ENCODE measurements at places on chromosomes 5 and 9. TPM values are rescaled to one million over a fixed set of nuclear protein-coding genes. Genes with fewer than 3 reads are reported as not detected.

DNA sequence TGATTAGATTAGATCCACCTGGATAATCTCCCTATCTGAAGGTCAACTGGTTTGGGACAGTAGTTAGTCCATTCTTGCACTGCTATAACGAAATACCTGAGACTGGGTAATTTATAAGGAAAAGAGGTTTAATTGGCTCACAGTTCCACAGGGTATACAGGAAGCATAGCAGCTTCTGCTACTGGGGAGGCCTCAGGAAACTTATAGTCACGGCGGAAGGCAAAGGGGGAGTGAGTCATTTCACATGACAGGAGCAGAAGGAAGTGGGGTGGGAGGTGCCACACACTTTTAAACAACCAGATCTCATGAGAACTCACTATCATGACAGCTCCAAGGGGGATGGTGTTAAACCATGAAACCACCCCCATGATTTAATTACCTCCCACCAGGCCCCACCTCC, 9.9 kb downstream of the C9orf40 start:
- H3K27ac ChIP-seq: no peak overlapping the region
- H3K4me1 ChIP-seq: no peaks in the 10 kb centered on the region
- peaks cover 1% of the 10 kb centered on the region for H3K36me3 ChIP-seq

GRCh38 chr9:137663584-137663983, 44.8 kb downstream of the EHMT1 start:
- H3K4me1 ChIP-seq: peaks cover 16% of the 10 kb centered on the region
- no peak for DNase-seq
- no peak overlapping the region for H3K4me3 ChIP-seq
- H3K36me3 ChIP-seq: no peaks in the 10 kb centered on the region

- H3K27ac ChIP-seq: no peak within 1 kb of the TSS
- DNase-seq: no peak
- H3K27me3 ChIP-seq: peaks cover 15% of the 10 kb centered on the region
- no peaks in the 10 kb centered on the region for H3K36me3 ChIP-seq
- no peaks in the 10 kb centered on the region for H3K4me1 ChIP-seq
Measured at GRCh38 chr9:97307500-97308163, at the start of gene CCDC180. CCDC180 (plus strand) TSS chr9:97307659; CDS start chr9:97308064, 405 bp downstream.

DNA sequence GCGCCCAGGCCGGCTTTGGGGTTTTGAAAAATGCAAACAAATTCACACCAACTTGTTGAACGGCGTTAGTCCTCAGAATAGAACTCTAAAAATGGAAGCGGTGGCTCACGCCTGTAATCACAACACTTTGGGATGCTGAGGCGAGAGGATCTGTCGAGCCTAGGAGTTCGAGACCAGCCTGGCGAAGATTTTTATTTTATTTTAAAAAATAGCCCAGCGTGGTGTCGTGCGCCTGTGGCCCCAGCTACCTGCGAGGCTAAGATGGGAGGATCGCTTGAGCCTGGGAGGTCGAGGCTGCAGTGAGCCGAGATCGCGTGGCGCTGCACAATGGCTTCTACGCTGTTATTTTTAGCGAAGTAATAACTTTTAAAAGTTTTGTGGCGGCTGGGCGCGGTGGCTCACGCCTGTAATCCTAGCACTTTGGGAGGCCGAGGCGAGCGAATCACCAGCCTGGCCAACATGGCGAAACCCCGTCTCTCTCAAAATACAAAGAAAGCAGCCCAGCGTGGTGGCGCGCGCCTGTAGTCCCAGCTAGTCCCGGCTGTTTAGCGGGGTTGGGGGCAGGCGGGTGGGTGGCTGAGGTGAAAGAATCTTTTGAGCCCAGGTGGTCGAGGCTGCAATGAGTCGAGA, 694 bp upstream of the PLIN2 start:
- no peaks in the 10 kb centered on the region for H3K27me3 ChIP-seq
- H3K4me1 ChIP-seq: no peaks in the 10 kb centered on the region
- H3K36me3 ChIP-seq: no peaks in the 10 kb centered on the region
- no peak for DNase-seq
- peak overlapping the region; percentile 15 for H3K4me3 ChIP-seq

GRCh38 chr9:7377489-7377888, 422.1 kb downstream of the DMAC1 start:
- H3K36me3 ChIP-seq: no peaks in the 10 kb centered on the region
- H3K27me3 ChIP-seq: no peaks in the 10 kb centered on the region
- peaks cover 26% of the 10 kb centered on the region for H3K4me1 ChIP-seq
- H3K4me3 ChIP-seq: no peak overlapping the region
- DNase-seq: no peak

DNA sequence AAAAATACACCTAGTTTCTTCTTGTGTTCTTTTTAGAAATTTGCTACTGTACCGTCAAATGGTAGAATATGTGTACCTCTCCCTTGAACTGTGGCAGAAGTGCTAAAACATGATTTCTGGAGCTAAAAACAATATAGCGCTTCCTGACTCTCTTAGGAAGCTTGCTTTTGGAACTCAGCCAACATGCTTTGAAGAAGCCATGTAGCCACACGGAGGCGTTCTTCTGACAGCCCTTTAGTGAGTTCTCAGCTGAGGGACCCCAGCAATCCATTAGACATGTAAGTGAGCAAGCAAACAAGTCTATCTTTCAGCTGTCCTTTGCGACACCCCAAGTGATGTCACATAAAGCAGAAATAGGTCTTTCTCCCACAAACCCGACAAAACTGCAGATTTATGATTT, 917.0 kb downstream of the CDH9 start:
- H3K27ac ChIP-seq: no peak overlapping the region
- no peaks in the 10 kb centered on the region for H3K36me3 ChIP-seq
- DNase-seq: peak; percentile 44
- no peak overlapping the region for H3K4me3 ChIP-seq
- no peaks in the 10 kb centered on the region for H3K4me1 ChIP-seq

- peaks cover 4% of the 10 kb centered on the region for H3K4me1 ChIP-seq
- peak; percentile 18 for DNase-seq
- no peak overlapping the region for H3K27ac ChIP-seq
- no peak overlapping the region for H3K4me3 ChIP-seq
- no peaks in the 10 kb centered on the region for H3K36me3 ChIP-seq
- no peaks in the 10 kb centered on the region for H3K27me3 ChIP-seq
Measured at GRCh38 chr9:92774274-92774673, 9.6 kb upstream of the BICD2 start.

GRM6 gene
- total RNA-seq: not detected
